ENCODE measurements at places on chromosomes 16 and 17.
A peak's percentile ranks its signal among the peaks of the same experiment; 100 is the strongest.

GRCh38 chr17:78842881-78843565, 2.4 kb upstream of the USP36 start:
- DNase-seq = peak; percentile 61

DNA sequence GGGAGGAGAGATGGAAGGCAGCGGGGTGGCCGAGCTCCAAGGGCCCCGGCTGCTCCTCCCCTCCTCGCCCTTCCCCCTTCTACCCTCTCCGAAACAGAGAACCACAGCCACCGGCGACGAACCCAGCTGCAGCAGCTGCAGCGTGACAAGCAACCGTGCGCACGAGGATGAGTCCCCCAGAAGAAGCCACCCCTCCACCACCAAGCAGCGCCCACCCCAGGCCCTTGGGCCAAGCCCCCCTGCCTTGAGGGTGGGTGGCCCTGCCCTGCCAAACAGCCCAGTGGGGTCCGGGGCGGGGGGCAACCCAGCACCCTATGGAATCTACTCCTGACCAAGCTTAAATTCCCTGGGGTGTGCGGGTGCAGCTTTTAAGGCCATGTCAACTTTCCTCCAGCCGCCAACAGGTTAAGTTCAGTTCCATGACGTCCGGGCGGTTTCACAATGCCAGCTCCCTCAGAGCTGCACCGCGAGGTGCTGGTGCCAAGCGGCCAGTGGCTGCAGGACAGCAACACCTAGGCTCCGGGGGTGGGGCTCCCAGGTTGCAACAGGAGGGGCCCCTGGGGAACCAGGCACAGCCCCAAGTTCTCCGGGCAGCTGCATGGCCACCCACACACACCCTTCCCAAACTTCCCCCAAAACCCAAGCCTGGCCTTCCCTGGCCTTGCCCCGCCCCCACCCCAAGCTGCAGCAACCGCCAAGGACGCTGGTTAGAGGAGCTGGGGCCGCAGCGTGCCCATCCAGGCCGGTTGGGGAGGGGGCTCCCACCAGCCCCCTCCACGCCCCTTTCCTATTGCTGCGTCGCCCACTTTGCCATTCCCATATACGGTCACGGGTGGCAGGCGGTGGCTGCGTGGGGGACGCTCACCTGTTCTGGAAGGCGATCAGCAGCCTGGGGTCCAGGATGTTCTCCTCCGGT, 2.0 kb downstream of the CBX4 start:
- DNase-seq = no peak

GRCh38 chr16:72399811-72400210, 227.9 kb upstream of the PMFBP1 start:
- no peak for DNase-seq

GRCh38 chr16:72092832-72093447, 480 bp downstream of the TXNL4B start:
- no peak for DNase-seq

GRCh38 chr16:74034200-74034599, 262.4 kb upstream of the PSMD7 start:
- no peak for DNase-seq

- no peak for DNase-seq
Observed at GRCh38 chr16:49593424-49594040, 219.9 kb downstream of the C16orf78 start.

DNA sequence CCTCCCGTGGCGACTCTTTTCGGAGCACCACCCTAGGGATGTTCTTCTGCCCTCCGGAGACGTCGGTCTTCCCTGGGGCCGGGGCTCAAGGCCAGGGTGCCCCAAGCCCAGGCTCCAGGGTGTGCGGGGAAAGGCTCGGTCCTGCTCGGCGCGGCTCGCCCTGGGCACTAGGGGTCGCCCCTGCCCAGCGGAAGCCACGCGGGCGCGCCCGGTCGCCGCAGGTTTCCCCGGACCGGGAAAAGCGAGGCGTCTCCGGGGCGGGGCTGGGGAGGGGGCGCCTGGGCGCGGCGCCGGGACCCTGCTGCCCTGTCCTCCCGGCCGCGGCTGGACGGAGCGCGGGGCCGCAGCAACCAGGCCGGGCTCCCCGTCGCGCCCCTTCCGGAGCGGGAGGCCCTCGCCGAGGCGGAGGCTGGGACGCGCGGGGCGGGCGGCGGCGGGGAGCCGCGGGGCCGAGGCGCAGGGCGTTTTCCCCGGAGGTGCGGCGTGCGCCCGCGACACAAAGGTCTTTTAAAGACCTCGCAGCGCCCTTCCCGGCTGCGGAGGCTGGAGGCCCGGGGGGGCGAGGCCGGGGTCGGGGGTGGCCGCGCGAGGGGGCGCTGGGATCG, 76.4 kb downstream of the MRC2 start:
- DNase-seq = peak; percentile 52

DNA sequence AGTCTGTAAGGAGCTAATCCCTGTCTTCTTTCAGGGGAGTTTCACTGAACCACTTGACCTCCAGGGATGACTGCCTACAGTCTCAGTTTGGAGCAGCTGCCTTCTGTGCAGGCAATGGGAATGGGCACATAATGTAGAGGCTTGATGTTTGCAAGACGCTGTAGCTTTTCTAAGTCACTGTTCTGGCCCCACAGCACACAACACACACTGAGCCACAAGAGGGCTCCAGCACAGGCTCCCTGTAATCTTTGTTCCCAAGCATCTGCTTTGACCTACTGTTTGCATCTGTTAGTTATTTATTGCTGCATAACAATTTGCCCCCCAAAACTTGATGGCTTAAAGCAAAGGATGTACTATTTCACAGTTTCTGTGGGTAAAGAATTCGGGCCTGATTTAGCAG, 419.0 kb upstream of the ASIC2 start:
- DNase-seq = no peak

GRCh38 chr17:59513934-59514841, 51.2 kb upstream of the DHX40 start:
- DNase-seq = no peak

- no peak for DNase-seq
Observed at GRCh38 chr17:75561927-75562603, 25.5 kb upstream of the MYO15B start.

GRCh38 chr17:32461853-32462617, 17.7 kb downstream of the PSMD11 start:
- peak; percentile 73 for DNase-seq

GRCh38 chr16:3548859-3549258, 28.3 kb downstream of the NLRC3 start:
- no peak for DNase-seq

- DNase-seq = no peak
Observed at GRCh38 chr16:4182581-4183236, 59.2 kb downstream of the SRL start.

DNA sequence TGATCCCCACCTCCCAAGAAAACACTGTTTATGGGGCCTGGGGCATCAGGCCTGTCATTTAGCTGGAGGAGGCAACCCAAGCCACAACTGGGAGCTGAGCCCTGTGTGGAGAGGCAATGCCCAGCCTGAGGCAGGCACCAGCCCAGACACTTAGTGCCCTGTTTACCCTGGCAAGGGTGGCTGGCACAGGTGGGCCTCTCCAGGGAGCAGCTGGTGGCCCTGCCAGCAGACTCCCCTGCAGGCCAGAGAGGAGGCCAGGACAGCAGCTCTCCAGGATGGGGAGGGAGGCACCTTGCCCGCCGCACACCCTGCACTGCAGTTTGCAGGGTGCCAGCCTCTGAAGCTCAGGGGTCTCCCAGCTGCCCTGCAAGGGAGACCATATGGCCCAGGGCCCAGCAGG, 9.1 kb upstream of the TMEM92 start:
- no peak for DNase-seq

GRCh38 chr16:17803625-17804410, 333.1 kb upstream of the XYLT1 start:
- DNase-seq = no peak

GRCh38 chr16:87098361-87098760, 218.8 kb downstream of the C16orf95 start:
- DNase-seq = no peak

GRCh38 chr17:81518113-81518784, 5.7 kb upstream of the ACTG1 start:
- DNase-seq = no peak

GRCh38 chr17:68704871-68705713, 103.9 kb upstream of the FAM20A start:
- DNase-seq = no peak

DNA sequence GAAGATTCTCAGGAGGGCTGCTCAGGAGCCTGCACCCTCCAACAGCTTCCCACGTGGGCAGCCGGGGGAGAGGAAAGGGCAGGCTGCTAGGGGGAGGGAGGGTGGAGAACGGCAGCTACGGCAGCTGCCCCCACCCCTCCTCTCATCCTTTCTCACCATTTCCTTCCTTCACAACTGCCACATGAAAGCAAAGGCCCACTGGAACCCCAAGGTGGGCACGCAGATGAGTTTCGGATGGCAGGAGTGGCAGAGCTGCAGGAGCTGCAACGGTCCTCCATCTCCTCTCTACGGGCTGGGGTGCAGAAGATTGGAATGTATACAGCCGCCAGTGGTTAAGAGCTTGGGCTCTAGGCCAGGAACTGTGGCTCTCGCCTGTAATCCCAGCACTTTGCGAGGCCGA, 77.7 kb downstream of the GAS7 start:
- no peak for DNase-seq

DNA sequence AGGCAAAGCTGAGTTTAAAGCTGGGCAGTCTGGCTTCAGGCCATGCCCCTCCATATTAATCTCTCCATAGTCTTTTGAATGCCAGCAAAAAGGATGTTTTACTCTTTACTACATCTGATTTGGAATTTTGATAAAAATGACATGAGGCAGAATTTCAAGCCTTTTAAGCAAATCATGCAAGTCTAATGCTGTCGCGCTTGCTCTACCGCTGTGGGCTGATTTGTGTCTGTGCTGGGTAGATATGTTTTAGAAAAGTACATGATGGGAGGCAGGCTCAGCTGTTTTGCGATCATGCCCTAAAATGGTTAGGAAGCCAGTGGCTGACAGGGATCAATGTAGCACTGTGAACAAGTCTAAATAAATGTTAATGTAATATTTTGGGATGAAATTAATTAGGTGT, 311.9 kb downstream of the CA10 start:
- no peak for DNase-seq

- DNase-seq = no peak
Observed at GRCh38 chr17:64250233-64250835, 12.7 kb downstream of the TEX2 start.

- no peak for DNase-seq
Observed at GRCh38 chr16:82675300-82675699, 48.5 kb downstream of the CDH13 start.

- no peak for DNase-seq
Observed at GRCh38 chr17:1041746-1042145, 44.8 kb downstream of the TIMM22 start.

DNA sequence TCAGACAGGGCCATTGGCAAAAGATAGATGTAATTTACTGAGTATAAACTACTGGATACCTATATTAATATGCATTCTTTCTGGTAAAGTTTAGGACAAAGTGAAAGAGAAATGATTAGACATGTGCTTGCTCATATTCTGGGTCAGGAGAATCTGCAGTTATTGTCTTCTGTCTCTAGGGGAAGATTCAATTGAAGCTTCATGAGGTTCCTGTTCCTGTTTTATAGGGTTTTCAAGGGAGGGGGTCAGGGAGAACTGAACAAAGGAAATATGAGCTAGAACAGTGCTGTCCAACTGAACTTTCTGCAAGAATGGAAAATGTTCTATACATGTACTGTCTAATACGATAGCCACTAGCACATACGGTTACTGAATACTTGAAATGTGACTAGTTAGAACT, 59.3 kb upstream of the CORO6 start:
- DNase-seq = no peak

DNA sequence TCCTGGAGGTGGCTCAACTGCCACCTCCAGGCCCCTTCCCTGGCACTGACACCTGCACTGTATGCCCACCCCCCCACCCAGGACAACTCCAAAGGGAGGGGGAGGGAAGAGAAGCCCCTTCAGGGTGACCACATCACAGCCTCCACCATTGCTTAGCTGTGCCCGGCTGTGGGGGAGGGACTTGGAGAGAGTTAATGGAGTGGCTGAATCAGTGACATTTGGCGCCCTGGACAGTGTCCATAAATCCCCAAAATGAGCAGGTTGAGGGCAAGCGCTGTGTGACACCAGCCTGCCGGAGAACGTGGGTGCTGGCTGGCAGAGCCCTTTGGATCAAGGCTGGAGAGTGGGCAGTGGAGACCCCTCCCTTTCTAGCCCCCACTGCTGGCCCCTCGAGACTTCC, 883 bp downstream of the USH1G start:
- DNase-seq = no peak

GRCh38 chr17:18888766-18889290, 30.9 kb downstream of the PRPSAP2 start:
- DNase-seq = no peak

DNA sequence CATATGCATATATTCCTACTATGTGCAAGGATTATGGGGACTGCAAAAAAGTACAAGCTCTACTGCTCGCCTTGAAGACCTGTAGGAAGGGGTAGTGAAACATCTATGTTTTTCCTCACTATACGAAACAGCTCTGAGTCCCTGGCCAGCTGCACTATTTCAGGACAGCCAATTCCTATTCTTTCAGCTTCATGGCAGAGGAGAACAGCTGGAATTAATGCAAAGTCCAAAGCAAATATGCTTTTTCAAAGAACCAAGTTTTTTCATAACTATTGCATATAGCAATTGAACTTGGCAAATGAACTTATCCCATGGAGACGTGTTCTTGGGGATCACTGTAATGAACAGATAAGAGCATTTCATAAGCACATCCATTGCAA, 122.3 kb downstream of the SPACA3 start:
- no peak for DNase-seq

GRCh38 chr17:38879878-38880665, 10.2 kb downstream of the LASP1 start:
- no peak for DNase-seq

DNA sequence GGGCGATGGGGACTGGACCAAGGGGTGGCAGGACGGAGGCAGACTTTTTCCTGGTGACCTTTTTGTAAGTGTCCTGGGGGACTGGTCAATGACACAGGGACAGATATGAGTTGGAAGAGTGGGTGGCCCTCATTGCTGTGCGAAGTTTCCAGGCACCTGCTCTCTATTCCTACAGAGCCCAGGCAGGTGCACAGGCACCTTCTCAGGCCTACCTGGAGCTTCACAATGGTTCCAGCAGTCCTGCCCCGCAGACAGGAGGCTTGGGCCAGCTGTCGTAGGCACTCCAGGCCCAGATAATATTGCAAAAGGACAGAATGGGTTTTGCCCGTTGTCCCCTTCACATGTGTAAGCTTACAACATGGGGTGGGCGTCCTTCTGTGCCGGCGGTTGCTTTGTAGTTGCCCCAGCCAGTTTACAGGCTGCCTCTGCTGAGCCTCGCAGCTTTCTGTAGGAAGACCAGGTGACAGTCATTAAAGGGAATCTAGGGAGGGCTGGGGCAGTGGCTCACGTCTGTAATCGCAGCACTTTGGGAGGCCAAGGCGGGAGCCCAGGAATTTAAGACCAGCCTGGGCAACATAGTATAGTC, 84.3 kb downstream of the ARHGAP23 start:
- no peak for DNase-seq

- no peak for DNase-seq
Observed at GRCh38 chr17:48375356-48375755, 54.7 kb downstream of the SKAP1 start.

Data from CD4-positive, alpha-beta T cell treated with Interleukin-4 for 4 hours (primary cell).